NCI-H1092 treated with DMSO at 0.1 percent for 48 hours (cell line): ENCODE measurements at places on chromosomes 1 and 21.

- no peak for DNase-seq
Observed at GRCh38 chr21:37683396-37684114, 232.7 kb downstream of the KCNJ6 start.

DNA sequence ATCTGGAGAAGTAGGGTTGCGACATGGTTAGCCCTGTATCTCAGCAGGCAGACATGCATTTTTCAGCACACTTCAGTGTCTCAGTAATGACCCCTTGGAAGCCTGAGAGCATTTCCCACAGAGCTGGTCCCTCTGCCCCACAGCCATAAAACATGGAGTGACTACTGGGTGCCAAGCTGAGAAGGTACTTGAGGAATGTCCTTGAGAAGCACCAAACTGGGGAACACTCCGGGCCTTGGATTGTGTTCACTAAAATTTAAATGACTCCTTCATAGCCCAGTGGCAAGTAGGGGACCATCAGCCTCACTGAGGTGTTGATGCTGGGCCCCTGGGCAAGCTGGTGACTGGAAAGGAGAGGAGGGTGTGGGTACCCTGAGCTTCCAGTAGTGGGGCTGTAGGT lies 54.7 kb downstream of the KCNJ6 start:
- DNase-seq: no peak

- DNase-seq: peak; percentile 9
Observed at GRCh38 chr1:64624808-64625207, 120.1 kb upstream of the RAVER2 start.

GRCh38 chr21:46626536-46626935 lies 8.9 kb upstream of the PRMT2 start:
- no peak for DNase-seq

DNA sequence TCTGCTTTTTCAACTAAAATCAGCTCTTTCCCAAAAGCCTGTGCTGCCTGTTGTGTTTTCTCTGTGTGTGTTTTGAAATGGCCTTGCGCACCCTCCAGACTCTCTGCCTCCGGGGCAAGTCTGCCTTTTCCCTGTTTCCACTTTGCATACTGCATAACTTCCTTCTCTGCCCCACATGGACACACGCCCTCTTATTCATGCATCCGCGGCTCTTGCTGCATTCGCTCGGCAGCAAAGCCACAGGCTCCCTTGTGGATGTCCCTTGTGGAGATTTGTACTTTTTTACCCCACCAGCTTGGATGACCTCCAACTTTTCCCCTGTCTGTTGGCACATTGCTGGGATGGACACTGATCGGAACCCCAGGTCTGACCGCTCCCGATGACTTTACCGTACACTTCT lies 147.6 kb downstream of the ADSS2 start:
- no peak for DNase-seq

- no peak for DNase-seq
Observed at GRCh38 chr1:201277441-201277840, 5.9 kb upstream of the PKP1 start.

DNA sequence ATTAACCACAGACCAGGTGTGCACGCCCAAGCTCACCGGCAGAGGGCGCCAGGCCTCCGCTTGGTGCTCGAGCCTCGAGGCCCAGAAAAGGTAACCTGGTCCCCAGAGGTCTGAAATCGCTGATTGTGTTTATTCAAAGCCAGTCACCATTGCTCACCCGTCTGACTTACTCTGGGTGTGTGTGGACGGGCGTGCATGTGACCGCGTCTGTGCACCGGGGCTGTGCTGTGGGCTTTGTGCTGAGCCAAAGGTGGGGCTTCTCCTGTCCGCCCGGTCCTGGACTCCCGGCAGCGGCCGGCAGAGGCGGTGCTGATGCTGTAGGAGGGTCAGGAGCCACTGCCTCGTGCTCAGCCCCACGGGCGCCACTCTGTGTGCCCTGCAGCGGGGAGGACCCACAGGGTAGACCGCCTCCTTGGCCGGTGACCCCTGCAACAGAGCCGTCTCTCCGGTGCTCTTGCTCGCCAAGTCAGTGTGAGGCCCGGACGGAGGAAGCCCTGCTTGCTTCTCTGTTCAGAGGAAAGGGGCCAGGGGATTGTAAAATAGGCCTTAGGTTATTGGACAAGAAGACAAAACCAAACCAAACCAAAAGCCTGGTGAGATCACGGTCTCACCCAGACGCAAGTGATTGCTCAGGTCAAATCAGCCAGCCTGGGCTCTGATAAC lies 32.0 kb upstream of the BTG2 start:
- peak; percentile 94 for DNase-seq

DNA sequence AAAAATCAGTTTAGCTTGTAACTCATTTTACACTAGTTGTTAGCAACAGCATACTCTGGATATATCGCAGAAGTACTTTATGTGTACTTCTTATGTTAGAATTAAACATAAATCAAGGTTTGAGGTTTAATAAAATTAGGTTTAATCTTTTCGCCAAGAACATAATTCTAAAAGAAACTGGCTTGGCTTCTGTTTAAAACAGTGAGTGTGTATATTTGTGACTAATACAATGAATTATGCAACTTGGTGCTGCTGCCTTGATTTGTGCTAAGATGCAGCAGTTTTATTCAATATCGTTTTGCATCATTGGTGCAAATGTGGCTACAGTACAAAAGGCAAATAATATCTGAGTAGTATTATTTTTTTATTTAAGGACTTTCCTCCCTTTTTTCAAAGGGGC lies 44.8 kb downstream of the USP25 start:
- DNase-seq: no peak

- DNase-seq: no peak
Observed at GRCh38 chr1:179879797-179880196, 2.2 kb upstream of the TOR1AIP2 start.

- peak; percentile 36 for DNase-seq
Observed at GRCh38 chr1:34113362-34113761, 51.7 kb downstream of the CSMD2 start.

- no peak for DNase-seq
Observed at GRCh38 chr1:199489594-199489993, 537.9 kb upstream of the NR5A2 start.

GRCh38 chr1:86798608-86799291 lies 94.4 kb downstream of the SH3GLB1 start:
- DNase-seq: no peak

- DNase-seq: no peak
Observed at GRCh38 chr21:28233536-28234220, 759.0 kb downstream of the LTN1 start.

DNA sequence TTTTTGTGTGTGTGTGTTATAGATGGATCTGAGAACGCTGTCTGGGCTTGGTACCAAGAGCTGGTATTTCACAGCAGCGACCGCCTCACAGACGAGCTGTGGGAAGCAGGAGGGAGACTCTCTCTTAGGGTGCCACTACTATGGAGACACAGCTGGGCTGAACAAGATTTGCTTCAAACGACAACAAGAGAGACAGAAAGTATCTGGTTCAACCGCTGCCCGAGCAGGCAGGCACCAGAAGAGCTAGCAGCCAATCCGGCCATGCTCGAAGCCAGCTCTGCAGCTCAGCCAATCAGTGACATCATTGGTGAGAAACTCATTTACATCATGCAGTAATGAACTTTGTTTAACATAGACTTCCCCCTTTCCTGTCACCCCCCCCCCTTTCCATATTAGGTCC lies 341.3 kb downstream of the USP25 start:
- DNase-seq: peak; percentile 38

- DNase-seq: peak; percentile 34
Observed at GRCh38 chr21:23837564-23837963, 1769.7 kb downstream of the MRPL39 start.

DNA sequence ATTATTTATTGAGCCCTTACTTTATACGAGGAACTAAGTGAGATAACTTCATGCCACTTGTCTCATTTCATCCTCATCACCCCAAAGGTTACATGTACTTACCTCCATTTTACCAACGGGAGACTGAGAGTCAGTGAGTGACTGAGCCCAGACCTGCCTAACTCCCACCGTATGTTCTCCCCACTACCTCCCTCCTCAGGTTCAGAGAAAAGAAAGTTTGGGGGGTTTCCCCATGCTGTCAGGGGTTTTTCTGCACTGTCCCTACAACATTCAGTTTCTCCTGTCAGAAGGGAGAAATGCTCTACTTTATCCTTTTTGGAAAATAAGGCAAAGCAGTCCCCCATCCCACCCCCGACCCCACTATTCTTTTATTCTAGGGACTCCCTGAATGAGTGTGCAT lies 32.9 kb downstream of the FAM78B start:
- DNase-seq: no peak

- no peak for DNase-seq
Observed at GRCh38 chr1:17755120-17755519, at the start of gene ACTL8. Gene ACTL8, plus strand, starts transcription at chr1:17755333. Its CDS starts 67,676 bp downstream, at chr1:17823009.
